ENCODE measurements at places on chromosomes 2 and 18. TPM values are rescaled to one million over a fixed set of nuclear protein-coding genes. Genes with fewer than 3 reads are reported as not detected.

AGXT gene
- not detected for total RNA-seq

SLC9A4 gene
- total RNA-seq, result not detected

COL4A4 gene
- total RNA-seq, result 0.36 TPM

CYTIP gene
- total RNA-seq, result 1.4 TPM

GAD1 gene
- total RNA-seq, result 0.36 TPM

REEP1 gene
- total RNA-seq, result 0.36 TPM

PCARE gene
- total RNA-seq, result not detected

DNA sequence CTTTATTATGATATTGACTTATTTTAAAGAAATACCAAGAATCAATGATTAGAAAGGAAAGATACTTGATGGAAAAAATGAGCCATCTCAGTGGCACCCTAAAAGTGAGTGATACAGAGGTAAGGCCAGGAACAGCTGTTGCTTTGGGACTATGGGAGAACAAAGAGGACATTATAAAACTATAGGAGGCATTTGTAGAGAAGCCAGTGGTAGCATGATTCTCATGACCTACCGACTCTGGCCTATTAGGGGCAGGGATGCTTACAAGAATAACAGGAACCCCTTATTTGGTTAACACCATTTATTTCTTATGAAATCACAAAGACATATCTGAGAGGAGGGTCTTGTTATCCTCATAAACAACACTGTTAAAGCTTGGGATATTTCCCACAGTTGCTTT, 162.2 kb downstream of the RIT2 start:
- DNase-seq, result no peak

GRCh38 chr2:200985799-200986198, 22.3 kb upstream of the ORC2 start:
- peak; percentile 49 for DNase-seq

- DNase-seq, result no peak
Observed at GRCh38 chr2:141260911-141261310, 869.9 kb downstream of the LRP1B start.

- DNase-seq, result no peak
Observed at GRCh38 chr2:180056367-180057118, 49.4 kb upstream of the CWC22 start.

- DNase-seq, result peak; percentile 74
Observed at GRCh38 chr18:79738581-79739439, 58.9 kb upstream of the KCNG2 start.

DNA sequence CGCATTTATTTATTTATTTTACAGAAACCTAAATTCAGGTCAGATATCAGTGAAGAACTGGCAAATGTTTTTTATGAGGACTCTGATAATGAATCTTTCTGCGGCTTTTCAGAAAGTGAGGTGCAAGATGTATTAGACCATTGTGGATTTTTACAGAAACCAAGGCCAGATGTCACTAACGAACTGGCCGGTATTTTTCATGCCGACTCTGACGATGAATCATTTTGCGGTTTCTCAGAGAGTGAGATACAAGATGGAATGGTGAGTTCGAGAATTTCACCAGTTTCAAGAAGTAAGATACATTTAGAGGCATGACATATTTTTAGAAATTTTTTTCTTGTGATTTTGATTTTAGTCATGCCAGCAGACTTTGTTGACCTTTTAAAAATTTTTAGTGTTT, 4.6 kb downstream of the CDCA7 start:
- no peak for DNase-seq

DNA sequence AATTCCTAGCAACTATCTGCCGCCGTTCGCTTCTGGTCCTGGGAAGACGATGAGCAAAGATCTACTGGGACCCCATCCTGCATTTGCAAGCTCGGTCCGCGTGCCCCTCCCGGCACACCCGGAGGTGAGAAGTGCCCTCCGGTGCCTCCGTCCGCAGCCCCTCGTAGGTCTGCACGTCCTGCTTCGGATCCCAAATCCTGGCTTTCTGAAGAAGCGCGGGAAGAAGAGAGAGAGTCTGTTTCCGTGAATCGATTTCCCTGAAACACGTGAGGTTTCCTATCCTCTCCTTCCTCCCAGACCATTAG, 5.0 kb upstream of the OSR1 start:
- peak; percentile 69 for DNase-seq

DNA sequence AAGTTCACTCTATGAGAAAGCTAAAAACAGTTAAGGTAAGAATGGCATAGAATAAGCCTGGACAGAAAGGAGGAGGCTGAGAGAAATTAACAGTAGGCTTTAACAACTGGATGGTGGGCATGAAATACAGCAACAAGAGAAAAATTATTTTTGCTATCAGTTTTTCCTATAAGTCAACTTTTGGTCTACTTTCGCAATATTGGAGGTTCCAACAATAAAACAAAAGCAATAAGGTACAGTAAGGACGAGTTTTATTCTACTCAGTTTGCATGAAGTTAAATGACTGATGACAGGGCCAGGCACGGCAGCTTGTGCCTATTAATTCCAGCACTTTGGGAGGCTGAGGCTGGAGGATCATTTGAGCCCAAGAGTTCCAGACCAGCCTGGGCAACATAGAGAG, 17.3 kb downstream of the RAB1A start:
- no peak for DNase-seq

DNA sequence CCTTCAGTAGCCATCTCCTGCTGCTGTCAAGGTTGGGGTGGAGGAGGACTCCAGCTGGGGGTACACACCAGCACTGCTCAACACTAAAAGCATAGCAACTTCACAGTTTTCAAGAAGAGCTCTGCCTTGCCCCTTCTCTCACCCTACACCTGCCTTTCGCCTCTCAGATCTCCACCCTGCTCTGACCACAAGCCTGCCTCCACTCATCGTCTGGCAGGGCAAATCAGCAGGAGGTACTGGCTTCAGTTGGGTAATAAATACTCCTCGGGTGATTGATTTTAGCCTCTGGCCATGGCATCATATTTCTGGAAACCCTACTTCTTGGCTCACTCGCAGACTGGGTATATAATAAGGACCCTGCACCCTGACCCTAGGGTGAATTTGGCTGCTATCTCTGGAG, 3.1 kb upstream of the PRKAG3 start:
- no peak for DNase-seq

DNA sequence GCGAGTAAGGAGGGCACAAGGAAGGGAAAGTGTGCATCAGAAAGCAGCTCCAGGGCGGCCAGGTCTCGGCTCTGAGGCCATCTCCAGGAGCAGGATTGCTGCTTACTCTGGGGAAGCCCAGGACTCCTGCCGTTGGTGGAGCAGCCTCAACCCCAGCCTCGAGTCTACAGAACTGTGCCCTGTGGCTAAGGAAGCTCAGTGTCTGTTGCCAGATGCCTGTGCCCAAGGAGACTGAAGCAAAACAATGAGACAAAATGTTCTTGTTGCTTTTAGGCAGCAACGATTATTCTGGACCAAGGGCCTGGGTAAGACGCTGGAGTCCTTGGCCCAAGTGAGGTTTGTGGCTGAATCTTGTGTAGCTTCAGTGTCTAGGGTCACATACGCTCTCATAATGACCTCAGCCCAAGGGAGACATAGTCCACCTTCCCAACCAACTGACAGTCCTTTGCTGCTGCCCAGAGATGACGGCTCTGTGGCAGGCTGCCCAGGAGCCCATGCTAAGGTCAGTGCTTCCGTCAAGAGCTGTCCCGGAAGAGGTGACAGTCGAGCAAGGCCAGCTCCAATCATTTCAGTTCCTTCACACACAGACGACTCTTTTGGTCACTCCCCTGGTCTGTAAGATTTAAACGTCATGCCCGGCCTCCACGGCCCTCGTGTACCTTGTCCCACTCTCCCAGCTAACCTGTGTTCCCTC, 223.8 kb downstream of the TTC32 start:
- DNase-seq, result no peak
